Activated CD4-positive, alpha-beta T cell treated with anti-CD3 and anti-CD28 coated beads for 36 hours (primary cell): ENCODE measurements at places on chromosomes 5 and 9. TPM values are rescaled to one million over a fixed set of nuclear protein-coding genes. Genes with fewer than 3 reads are reported as not detected.

- no peak for DNase-seq
Measured at GRCh38 chr5:32029261-32029660, 144.9 kb downstream of the GOLPH3 start.

GRCh38 chr9:87342743-87343142 is 154.9 kb upstream of the DAPK1 start:
- no peak for DNase-seq

DNA sequence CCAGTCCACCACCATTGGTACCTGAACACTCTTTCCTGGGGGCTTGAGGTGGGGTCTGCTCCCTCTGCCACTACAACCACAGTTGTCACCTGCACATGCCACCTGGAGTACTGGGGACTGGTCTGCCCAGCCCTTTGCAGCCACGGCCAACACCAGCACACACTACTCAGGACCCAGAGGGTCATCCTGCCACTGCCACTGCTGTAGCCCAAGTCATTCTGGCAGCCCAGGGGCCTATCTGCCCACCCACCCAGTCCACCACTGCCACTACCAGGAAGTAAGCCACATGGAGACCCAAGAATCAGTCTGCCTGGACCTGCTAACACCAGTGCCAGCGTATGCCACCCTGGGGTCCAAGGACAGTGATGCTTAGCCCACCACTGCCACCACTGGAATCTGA is 302.4 kb upstream of the TRPC7 start:
- no peak for DNase-seq

DNA sequence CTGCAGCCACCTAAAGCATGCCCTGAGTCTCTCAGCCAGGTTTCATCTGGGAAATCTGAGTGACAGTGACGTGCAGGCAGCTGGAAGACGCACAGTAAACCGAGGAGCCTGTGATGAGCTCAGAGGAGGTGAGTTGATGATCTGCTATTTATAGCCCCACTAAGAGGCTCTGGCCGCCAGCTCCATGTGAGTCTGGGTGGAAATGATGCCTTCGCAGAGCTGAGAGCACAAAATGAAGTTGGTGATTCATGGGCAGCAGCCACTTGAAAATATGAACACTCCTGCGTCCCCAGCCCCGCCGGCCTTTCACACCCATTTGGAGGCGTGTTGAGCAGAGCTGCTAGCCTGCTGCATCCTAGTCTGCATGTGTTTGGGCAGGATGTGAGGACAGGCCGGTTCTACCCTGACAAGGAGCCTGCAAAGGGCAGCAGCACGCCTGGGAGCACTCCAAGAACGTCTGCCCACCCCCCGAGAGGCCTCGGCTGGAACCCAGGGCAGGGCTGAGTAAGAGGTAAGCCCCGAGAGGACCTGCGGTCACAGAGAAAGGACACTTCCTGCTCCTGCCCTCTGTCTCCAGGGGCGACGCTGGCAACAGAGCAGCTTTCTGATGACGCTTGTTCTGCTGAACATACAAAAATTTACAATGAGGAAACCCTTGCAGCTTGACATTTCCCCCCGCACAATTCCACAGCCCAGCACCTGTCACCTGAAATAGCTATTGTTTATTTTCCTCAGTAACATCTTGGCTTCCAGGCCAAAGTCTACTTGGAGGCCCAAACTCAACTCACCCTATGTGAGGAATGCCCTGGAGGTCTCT is 25.1 kb upstream of the CDKN2AIPNL start:
- peak; percentile 78 for DNase-seq

GRCh38 chr5:68983959-68984358 is 109.9 kb upstream of the SLC30A5 start:
- DNase-seq: no peak

DNA sequence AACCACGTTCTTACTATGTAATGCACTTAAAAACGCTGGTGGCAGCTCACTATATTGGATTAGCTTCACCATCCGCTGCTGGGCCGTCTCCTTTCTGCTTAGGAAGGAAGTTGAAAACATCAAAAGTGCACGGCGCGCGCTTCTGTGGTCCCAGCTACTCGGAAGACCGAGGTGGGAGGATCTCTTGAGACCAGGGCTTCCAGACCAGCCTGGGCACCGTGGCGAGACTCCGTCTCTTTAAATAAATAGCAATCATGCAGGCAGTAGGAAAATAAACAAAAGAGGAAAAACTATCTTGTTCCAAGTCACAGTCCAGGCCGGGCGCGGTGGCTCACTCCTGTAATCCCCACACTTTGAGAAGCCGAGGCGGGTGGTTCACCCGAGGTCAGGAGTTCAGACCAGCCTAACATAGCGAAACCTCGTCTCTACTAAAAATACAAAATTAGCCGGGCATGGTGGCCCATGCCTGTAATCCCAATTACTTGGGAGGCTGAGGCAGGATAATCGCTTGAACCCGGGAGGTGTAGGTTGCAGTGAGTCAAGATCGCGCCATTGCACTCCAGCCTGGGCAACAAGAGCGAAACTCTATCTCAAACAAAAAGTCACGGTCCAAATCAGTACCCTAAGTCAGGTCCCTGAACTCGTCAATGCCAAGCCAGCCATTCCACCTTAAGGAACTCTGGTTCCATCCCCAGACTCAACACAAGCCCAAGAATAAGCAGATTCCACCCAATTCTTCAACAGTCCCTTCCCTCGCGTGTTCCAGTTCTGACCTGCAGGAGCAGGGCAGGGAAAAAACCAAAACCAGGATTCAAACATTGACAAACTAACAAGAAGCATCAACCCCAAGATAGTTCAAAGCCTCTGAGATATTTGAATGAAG is 1.0 kb upstream of the GOLGA1 start:
- peak; percentile 79 for DNase-seq

- DNase-seq: no peak
Measured at GRCh38 chr5:160605266-160605665, 183.6 kb downstream of the PTTG1 start.

DNA sequence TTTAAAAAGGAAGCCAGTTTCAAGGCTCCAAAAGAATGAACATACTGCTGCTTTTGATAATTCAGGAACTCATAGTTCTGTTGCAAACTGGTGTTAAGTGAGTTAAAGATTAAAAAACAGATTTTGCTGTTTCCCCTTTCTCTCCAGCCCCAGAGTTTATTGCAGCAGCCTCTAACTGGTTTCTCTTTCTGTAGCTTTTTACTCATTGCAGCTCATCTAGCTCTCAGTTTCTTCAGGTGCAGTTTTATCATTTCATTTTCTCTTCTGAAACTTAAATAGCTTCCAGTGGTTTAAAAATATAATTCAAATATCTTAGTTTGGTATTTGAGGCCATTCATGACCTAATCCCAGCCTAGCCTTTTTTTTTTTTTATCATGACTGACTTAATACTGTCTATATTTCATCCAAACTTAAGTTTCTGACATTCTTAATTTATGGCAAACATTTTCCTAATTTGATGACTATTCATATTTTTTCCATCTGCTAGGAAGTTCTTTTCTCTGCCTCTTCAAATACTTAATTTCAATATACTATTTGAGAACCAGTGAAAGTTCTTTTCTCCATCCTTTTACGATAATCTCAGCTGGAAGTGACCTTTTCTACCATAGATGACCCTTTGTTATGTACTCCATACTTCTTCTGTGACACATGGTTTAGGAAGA is 252.7 kb upstream of the GRIA1 start:
- no peak for DNase-seq

DNA sequence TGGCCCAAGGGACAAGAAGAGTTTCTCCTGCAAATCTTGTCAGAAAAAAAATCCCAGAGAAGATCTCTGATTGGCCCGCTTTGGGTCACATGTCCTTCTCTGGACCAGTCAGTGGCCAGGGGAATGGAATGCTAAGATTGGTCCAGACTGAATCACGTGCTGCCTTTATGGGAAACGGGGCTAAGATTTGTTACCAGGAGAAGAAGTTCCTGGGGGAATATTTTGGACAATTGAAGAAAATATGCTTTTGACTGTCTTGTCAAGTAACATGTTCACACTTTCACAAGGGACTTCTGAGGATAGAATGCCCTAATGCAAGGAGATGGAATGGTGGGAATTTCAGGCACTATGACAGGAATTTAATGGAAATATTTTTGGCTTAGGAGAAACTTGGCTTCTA is 74.1 kb upstream of the SH3PXD2B start:
- no peak for DNase-seq

- DNase-seq: no peak
Measured at GRCh38 chr5:176545737-176546509, 3.2 kb upstream of the CDHR2 start.

DNA sequence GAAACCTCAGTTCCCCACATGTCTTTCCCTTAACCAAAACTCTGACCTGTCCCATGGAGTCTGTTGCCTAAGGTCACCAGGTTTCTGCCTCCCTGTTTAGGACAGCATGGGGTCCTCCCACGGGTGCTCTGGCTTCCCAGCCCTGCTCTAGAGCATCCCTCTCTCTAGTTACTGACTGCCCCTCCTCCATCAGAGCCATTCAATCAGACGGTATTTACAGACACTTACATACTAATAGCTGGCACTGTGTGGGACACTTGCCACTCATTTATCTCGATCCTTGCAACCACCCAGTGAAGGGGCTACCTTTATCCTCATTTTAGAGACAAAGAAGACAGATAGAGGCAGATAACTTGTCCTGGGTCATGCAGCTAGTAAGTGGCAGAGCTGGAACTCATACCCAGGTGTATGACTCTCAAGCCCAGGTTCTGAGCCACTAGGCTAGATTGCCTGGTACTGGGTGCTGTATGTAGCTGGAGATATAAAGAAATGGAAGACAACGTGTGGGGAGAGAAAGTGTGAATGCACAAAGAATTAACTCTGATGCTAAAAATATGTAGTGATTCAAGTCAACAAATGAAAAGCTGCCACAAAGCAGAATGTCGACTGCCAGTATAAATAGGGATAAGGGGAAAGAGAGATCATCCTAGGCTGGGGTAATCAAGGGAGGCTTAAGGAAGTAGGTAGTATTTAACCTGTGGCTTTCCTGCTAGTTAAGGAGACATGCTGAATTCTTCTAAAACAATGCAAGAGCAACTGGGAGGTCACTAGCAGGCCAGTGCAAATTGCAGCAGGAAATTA is 52.5 kb upstream of the PDE8B start:
- DNase-seq: no peak

DNA sequence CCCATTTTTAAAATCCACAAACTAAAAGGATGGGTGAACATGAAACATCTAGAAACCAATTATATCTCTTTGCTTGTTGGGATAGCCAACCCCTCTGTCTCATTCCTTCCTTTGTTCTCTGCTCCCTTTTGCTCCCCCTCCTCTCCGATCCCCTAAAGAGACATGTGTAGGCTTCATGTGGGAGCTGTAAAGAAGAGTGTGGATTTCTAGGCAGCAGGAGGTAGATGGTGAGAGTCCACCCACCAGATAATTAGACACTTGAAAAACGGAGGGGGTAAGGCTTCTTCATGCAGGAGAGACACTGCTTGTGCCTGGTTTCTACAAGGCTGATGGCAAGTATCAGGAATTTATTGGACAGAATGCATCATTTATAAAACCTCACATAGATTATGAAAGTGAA is 27.3 kb upstream of the CFAP157 start:
- DNase-seq: no peak

CETN3 gene
- total RNA-seq: 53.5 TPM

BHMT2 gene
- total RNA-seq: not detected

COL15A1 gene
- not detected for total RNA-seq

ESM1 gene
- not detected for total RNA-seq

SNAPC4 gene
- total RNA-seq: 12.4 TPM

NPR3 gene
- 0.09 TPM for total RNA-seq
